DMS79 treated with DMSO at 0.1 percent for 48 hours (cell line): ENCODE measurements at places on chromosomes 6 and 20.

- no peak for DNase-seq
Measured at GRCh38 chr6:134873500-134874388, 76.2 kb downstream of the ALDH8A1 start.

DNA sequence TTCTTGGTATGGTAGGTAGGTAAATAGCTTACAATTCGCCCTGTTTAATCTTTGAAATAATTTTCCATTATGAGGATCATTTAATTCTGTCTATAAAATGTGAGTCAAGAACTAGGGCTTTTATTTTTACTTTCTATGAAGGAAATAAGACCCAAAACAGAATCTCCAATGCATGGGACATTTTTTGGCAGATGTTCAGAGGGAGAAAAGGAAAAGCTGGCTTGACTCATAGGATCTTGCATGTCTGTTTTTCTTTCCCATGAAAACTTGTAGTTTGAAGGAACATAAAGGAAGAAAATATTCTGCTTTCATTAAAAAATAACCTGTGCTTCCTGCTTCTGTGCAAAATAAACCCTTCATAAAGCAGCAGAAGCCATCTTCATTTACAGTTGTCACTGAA is 143.1 kb upstream of the INSM1 start:
- DNase-seq = no peak

DNA sequence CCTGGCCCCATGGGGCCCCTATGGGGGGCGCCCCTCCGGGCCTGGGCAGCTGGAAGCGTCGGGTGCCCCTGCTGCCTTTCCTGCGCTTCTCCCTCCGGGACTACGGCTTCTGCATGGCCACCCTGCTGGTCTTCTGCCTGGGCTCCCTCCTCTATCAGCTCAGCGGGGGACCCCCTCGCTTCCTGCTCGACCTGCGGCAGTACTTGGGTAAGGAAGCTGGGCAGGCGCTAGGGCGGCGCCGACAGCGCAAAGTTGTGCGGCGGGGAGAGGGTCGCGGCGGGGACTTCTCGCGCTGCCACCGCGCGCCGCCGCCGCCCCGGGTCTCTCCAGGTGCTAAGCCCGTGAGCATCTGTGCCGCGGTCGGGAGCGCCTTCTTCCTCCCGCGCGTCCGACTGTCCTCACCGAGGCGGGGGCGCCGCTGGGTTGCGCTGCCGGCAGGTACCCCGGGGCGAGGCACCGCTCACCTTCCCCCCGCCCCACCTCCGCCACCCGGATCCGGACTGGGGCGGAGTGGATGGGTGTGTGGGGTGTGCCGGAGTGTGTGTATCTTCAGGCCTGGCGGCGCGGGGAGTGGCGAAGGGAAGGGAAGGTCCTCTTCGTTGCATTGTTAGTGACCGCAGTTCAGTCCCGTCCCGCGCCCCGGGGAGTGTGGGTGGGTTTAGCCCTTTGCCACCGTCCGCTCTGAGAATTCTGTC is 788 bp downstream of the UST start:
- peak; percentile 38 for DNase-seq

DNA sequence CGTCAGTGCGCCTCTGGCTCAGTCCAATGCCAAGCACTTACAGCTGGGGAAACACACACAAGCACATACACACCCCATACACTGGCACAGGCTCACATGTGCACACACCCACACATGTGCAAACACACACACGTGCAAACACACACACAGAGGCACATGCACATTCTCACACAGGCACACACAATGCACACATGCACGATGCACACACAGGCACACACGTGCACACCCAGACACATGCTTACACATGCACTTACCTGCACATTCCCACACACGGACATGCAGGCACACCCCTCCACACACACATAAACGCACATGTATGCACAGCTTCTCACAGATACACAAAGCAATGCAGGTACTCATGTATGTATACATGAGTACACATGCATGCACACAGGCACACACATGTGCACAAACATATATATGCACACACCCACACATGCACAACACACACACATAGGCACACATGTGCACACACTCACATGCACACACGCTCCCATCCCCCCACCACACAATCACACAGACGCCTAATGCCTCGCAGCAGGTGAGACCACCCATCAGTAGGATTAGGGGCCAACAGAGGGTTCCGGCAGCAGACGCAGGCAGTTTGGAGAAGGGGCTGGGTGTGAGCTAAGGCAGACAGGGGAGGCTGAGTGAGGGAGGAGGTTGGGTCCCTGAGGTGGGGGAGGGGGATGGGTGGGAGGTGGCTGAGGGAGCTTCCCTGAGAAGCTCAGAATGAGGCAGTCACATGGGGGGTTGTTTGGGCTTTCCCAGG is 71.2 kb upstream of the SLCO4A1 start:
- no peak for DNase-seq

DNA sequence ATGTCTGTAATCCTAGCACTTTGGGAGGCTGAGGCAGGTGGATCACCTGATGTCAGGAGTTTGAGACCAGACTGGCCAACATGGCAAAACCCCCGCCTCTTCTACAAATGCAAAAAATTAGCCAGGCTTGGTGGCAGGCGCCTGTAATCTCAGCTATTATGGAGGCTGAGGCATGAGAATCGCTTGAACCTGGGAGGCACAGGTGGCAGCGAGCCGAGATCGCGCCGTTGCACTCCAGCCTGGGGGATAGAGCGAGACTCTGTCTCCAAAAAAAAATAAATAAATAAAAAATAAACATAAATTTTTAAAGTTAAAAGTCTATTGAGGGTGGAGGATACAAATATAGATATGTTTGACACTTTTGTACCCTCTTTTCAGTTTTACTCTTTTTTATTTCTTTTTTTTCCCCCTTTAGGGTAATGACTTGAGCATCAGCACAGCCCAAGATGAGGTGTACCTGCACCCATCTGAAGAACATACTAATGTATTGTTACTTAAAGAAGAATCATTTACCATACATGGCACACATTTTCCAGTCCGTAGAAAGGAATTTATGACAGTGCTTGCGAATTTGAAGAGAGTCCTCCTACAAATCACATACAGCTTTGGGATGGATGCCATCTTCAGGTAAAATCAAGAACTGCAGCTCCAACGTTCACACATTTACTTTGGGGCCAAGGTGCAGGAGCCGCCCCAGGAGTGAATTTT is 368.9 kb downstream of the LAMA2 start:
- DNase-seq = peak; percentile 4

DNA sequence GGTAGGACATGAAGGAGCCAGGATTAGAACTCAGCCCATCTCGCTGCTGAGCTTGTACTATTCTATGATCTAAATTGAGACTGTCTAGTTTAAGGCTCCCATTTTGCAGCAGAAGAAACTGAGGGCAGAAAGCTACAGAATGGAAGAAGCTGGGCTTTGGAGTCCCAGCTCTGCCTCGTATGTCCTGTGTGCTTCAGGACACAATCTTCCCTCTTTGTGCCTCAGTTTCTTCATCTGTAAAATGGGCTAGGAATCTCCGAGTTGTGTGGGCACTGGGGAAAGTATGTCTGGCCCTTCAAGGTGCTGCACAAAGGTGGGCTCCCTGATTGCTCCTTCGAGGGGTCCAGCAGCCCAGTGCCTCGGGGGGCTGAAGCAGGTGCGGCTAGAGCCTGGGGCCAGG is 20.7 kb downstream of the NOL4L start:
- no peak for DNase-seq

- DNase-seq = no peak
Measured at GRCh38 chr6:153424719-153425400, 293.8 kb upstream of the RGS17 start.
